ENCODE measurements at places on chromosomes 16 and 17.

- DNase-seq: no peak
Measured at GRCh38 chr17:3879186-3879585, 13.7 kb downstream of the CAMKK1 start.

DNA sequence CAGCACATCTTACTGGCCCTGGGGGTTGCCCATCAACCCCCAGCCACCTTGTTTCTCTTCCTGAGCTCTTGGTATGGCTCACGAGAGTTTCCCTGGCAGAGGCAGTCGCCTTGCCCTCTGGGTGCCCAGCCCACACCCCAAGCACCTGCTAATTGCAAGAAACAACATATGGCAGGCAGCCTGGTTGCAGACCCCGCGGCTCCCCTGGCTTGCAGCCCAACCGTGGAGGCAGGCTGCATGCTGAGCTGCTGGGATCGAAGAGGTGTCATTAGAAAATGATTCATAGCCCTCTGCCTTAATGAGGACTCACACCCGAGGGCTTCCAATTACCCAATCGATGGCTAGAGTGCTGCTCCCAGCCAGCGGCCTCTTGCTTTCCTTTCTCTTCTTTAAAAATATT is 115.7 kb downstream of the TMEM114 start:
- no peak for DNase-seq

DNA sequence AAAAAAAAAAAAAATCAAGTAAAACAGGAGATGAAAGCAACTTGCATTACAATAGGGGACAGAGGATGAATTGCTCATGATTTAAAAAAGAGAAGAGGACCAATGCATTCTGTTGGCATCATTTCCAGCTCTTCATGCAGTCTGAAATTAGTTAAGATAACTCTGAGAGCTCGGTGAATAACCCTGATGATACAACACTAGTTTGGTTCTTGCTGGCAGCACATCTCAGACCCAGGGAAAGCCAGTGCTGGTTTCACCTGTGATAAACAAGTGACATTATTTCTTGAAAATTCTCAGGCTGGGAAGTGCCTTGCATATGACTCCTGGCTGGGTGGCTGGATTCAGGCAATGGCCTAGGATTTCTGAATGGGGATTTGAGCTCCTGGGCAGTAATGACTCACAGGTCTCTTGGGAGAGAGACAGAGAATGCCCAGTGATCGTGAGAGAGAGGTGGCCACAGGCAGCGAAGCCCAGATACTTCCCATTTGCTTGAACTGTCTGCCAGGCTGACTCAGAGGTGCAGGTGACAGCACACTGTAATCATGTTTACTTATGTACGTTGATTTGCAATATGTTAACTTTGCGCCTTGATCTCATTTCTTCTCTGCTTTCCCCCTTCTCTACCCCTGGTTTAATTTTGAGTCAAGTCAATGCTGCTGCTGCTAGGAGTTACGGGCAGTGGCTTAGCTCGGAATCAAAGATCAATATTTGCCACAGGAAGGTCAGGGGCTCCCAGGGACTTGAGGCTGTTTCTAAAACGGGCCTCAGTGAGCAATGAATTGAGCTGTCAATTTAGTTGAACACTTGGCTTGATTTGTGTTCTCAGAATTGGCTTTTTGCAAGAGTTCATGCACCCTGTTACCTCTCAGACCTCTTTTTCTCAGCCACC is 27.1 kb downstream of the ARSG start:
- no peak for DNase-seq

- DNase-seq: no peak
Measured at GRCh38 chr17:19457046-19457445, 46.0 kb downstream of the RNF112 start.

GRCh38 chr17:43142153-43142552 is 17.0 kb upstream of the BRCA1 start:
- DNase-seq: no peak

DNA sequence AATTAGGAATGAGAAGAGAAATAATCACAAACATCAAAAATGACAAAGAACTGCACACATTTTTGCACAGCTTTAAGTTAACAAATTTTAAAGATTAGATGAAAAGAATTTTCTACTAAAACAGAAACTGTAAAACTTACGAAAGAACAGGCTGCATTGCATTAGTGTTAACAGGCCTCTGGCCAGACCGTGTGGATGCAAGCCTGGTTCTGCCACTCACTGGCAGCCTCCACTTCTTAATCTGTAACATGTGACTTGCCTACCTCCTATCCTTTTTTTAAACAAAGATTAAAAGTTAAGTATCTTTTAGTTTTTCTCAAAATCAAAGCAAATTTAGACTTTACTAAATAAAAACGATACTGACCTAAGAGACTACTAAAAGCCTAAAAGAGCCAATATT is 37.5 kb downstream of the CREBBP start:
- no peak for DNase-seq

DNA sequence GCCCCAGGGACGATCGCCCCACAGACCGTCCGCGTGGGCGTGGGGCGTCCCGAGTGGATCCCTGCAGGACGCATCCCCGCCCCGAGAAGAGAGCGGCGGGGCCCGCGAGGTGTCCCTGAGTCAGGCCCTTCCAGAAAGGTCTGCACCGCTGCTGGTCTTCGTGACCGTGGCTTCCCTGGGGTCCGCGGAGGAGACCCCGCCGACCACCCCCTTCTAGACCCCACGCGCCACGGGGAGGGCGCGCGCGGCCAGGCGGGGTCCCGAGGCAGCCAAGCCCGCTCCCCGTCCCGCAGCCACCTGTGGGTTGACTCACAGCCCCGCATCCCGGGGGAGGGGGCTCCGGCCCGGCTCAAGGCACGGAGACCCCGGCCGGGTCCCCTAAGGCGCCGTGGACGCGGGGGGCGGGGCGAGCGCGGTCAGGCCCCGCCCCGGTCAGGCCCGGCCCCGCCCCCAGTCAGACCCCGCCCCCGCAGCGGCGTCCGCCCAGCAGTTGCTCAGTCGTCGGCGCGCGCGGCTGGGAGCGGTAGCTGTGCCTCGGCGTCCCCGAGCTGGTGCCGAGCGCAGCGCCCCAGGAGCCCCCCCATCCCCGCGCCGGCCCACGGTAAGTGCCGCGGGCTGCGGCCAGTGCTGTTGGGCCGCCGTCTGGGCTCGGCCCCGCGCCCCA is at the start of gene BAIAP3:
Gene BAIAP3, plus strand, starts transcription at position 497 of the 664 bp plus-strand sequence. CDS start 4,905 bp downstream, outside the sequence.
- no peak for DNase-seq

GRCh38 chr17:6683730-6684459 is 29.3 kb downstream of the SLC13A5 start:
- DNase-seq: no peak

- DNase-seq: no peak
Measured at GRCh38 chr16:19356024-19356952, 61.4 kb upstream of the TMC5 start.

- DNase-seq: no peak
Measured at GRCh38 chr17:20091174-20092029, 82.2 kb downstream of the SPECC1 start.

GRCh38 chr17:63070031-63070430 is 104.0 kb downstream of the TANC2 start:
- no peak for DNase-seq

GRCh38 chr17:4902540-4902939 is 358 bp downstream of the CHRNE start:
- no peak for DNase-seq
